ENCODE measurements at places on chromosomes 2 and 18.
A peak's percentile ranks its signal among the peaks of the same experiment; 100 is the strongest.

- no peak for DNase-seq
These were observed 36.1 kb upstream of the MPPE1 start for GRCh38 chr18:11944252-11944651.

GRCh38 chr2:234981197-234982095 lies 29.6 kb downstream of the SH3BP4 start:
- DNase-seq = peak; percentile 78

DNA sequence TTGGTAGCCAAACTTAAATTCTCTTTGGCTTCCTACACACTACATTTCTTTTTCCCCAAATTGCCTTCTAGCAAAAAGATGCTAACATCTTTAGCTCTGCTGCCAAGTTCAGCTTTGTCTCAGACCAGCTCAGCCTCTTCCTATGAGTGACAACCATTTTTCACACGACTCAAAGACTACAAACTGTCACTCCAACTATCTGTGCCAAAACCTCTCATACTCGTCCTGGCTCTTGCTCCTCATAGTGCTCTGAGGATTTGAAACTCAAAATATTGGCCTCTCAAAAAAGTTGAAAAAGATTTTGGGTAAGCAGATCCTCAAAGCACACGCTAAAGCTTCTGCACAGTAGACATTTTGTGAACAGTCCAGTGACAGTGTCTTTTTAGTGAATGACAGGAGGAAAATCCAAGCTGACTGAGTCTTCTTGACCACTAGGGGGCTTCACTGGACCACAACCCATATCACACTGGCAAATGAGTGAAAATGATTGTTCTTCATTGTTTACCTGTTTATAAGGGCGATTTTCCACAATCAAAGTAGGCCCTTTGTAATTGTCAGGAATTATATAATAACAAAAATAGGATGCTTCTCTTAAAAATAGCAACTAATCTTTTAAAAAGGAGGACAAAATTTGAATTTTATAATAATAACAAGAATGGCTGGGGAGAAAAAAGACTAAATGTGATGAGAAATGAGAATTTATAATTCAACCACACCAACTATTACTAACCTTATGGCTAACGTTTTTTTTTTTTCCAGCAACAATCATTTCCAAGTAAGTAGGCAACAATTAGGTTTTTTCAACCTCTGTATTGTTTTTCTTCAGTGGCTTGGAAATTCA lies 85.5 kb upstream of the PGAP1 start:
- DNase-seq = peak; percentile 63

DNA sequence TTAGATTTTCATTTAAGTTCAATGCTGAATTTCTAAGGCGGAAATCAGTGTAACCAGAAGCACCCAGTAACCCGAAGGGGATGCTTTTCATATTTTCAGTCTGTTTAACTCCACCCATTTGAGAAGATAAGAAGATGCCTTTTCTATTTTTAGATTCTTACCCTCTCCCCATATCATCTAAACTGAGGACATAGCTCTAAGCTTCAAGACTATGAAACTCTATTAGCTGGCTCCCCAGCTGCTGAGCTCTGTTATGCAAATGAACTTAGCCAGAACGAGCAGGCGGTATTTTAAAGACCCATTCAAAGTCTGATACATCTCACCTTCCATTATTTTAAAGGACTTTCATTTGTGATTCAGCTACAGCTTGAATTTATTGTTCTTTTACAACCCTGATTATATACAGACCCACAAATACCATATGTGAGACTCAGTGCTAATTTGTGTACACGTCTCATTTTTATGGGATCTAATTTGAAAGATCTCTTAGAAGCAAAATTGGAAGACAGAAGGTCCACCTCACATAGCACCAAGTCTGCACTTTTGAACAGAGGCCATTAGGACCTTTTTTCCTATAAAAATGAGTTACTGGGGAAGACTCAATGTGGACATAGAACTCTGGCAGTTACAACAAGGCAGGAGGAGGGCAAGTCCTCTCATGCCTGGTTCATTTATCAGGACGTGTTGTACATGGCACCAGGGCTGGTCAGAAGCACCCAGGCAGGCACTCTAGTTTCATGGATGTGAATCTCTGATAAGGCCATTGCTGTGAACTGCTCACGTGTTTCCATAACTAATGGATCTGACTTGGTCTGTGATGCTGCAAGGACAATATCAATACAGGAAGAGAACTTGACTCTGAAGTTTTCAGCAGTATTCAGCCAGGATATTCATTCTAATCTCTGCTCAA lies 16.3 kb downstream of the CDC42EP3 start:
- no peak for DNase-seq
